Stimulated activated CD8-positive, alpha-beta memory T cell treated with anti-CD3 and anti-CD28 coated beads, Interleukin-4, amount 100 ng/mL, for 4 hours (primary cell): ENCODE measurements at places on chromosomes 1 and 21.

GRCh38 chr1:194342484-194343262 lies 1156.3 kb upstream of the B3GALT2 start:
- DNase-seq = no peak

DNA sequence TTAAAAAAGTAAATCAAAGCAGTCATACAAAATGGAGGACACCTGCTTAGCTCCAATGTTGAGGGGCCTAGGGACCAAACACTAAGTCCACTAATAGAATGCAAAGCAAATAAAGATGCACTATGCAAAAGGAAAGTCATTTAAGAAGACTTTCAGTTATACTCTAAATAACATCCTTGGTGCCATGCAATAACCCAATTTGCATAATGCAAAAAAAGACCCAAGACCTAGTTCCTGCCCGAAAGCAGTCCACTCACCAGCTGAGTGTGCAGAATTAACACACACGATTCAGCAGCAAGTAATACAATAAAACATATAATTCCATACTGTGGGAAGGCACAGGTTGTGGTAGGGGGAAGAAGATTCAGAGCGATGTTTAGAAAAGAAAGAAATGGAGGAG lies 101.8 kb downstream of the TGFBR3 start:
- no peak for DNase-seq

DNA sequence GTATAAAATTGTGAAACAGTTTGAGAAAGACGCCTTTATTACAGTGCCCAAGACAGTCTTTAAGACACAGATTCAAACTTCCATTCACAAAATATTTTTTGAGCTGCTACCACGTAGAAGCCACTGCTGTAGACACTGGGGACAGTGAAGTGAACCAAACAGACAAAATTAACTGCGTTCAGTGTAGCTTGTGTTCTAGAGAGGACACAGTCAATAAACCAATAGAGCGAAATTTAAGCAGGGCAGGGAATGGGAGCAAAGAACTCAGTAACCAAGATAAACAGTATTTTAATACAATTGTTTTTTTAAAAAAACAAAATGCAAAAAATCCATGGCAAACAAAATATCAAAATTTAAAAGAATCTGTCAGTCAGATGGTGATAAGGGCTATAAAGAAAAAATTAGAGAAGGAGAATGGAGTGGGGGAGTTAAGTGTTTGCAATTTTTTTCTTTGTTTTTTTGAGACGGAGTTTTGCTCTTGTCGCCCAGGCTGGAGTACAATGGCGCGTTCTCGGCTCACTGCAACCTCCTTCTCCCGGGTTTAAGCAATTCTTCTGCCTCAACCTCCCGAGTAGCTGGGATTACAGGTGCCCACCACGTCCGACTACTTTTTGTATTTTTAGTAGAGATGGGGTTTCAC lies 719 bp upstream of the PARS2 start:
- DNase-seq = no peak

- no peak for DNase-seq
Measured at GRCh38 chr1:232684371-232685105, 54.6 kb upstream of the SIPA1L2 start.

GRCh38 chr1:11466416-11466815 lies 12.5 kb upstream of the DISP3 start:
- DNase-seq = no peak

DNA sequence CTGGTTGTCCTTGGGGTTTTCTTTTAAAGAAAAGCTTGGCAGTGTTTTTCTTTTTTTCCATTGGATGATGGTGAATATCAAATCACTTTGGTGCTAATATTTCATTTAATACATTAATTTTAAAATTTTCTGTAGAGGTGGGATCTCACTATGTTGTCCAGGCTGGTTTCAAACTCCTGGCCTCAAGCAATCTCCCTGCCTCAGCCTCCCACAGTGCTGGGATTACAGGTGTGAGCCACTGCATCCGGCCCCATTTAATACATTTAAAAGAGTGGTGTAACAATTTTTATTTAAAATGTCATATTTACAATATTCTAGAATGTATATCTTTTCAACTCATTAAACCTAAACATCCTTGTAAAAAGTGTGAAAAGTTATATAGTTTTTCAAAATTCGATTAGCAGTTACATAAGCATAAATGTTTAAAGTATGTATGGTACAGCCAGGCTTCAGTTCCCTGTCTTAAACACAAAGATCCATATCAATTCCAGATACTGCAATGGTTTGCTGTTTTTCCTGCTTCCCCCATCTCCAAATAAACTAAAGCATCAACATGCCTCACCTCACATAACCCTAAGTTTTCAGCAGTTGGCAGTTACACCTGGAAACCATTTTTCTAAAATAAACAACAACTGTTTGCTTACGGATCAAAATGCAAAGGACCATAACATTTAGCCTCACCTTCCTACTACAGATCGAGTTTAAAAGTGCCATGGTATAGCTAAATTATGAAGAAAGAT lies 8.9 kb upstream of the LGALS8 start:
- no peak for DNase-seq

DNA sequence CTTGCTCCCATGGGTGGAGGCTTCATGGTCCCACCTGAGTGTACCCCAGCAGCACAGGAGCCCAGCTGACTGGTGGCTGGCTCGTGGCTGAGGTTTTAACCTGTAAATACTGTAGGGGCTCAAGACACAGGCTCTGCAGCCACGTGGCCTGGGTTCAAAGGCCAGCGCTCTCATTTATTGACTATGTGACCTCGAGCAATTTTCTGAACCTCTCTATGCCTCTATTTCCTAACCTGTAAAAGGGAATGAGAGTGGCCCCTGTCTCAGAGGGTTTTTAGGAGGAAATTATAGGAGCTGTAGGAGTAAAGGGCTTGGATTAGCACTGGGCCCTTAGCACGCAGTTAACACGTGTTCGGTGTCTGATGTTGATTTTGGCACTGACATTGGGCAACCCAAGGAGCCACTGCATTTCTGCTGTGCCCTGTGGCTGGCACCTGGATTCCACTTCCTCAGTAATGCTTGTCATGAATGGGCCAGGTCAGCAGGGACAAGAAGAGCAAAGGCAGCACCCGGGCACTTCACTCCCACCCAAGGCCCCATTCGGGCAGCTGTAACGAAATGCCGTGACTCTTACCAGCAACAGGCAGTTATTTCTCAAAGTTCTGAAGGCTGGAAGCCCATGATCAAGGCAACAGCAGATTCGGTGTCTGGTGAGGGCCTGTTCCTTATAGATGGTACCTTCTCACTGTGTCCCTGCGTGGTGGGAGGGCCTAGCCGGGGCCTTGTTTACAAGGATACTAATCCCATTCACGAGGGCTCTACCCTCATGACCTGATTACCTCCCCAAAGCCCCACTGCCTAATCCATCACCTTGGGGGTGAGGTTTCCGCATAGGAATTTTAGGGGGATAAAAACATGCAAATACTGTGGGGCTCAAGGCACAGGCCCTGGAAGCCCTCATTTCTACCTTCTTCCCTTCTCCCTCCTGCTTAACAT lies 25.2 kb downstream of the ARHGEF10L start:
- DNase-seq = no peak

- DNase-seq = no peak
Measured at GRCh38 chr21:18542081-18542480, 138.5 kb upstream of the TMPRSS15 start.
